Activated CD8-positive, alpha-beta memory T cell treated with anti-CD3 and anti-CD28 coated beads, Interleukin-2, amount 10 ng/mL, durations not matched to agents 7 days and 5 days (primary cell): ENCODE measurements at places on chromosomes 2 and 18. TPM values are rescaled to one million over a fixed set of nuclear protein-coding genes. Genes with fewer than 3 reads are reported as not detected.

The CELF4 gene
- total RNA-seq = not detected

The CPLX4 gene
- not detected for total RNA-seq

The IL37 gene
- total RNA-seq = not detected

The ERFE gene
- total RNA-seq = not detected

The MEX3C gene
- total RNA-seq = 48.4 TPM

The RETSAT gene
- total RNA-seq = 35.5 TPM

The IL1R2 gene
- total RNA-seq = not detected

The SOWAHC gene
- 0.09 TPM for total RNA-seq

The SIGLEC15 gene
- not detected for total RNA-seq

The CAPN14 gene
- total RNA-seq = 0.26 TPM

The CRYGD gene
- not detected for total RNA-seq

The POTEC gene
- total RNA-seq = not detected

The GBX2 gene
- not detected for total RNA-seq

The HMSD gene
- 5.5 TPM for total RNA-seq

The HOXD10 gene
- total RNA-seq = not detected

The GNLY gene
- 1,915 TPM for total RNA-seq

The EFR3B gene
- total RNA-seq = 0.61 TPM

The MEP1B gene
- total RNA-seq = 0.20 TPM

The LONRF2 gene
- 0.15 TPM for total RNA-seq

The KIF5C gene
- 18.3 TPM for total RNA-seq
